ENCODE measurements at places on chromosomes 6 and 20. TPM values are rescaled to one million over a fixed set of nuclear protein-coding genes. Genes with fewer than 3 reads are reported as not detected.

Gene GDAP1L1
- 134 TPM for polyA plus RNA-seq

Gene TDRD6
- polyA plus RNA-seq, result 3.8 TPM

Gene PPP2R5D
- 86.8 TPM for polyA plus RNA-seq

Gene MAS1
- polyA plus RNA-seq, result 0.05 TPM

Gene CTCFL
- polyA plus RNA-seq, result 0.27 TPM

Gene PGBD1
- polyA plus RNA-seq, result 15.7 TPM

Gene CALHM5
- 0.82 TPM for polyA plus RNA-seq

Gene DDO
- polyA plus RNA-seq, result 0.98 TPM

Gene PHACTR3
- 77.2 TPM for polyA plus RNA-seq

Gene KCNQ5
- polyA plus RNA-seq, result 7.1 TPM

Gene RFX6
- not detected for polyA plus RNA-seq

Gene KCNK17
- polyA plus RNA-seq, result 0.60 TPM

All from spinal cord (tissue), 10 donors.